ENCODE measurements at places on chromosomes 5 and 9. TPM values are rescaled to one million over a fixed set of nuclear protein-coding genes. Genes with fewer than 3 reads are reported as not detected.

Gene IL4
- total RNA-seq: not detected

Gene ARSI
- total RNA-seq: 0.65 TPM

- no peak for DNase-seq
Measured at GRCh38 chr5:57791875-57792274, 309.3 kb upstream of the ACTBL2 start.

DNA sequence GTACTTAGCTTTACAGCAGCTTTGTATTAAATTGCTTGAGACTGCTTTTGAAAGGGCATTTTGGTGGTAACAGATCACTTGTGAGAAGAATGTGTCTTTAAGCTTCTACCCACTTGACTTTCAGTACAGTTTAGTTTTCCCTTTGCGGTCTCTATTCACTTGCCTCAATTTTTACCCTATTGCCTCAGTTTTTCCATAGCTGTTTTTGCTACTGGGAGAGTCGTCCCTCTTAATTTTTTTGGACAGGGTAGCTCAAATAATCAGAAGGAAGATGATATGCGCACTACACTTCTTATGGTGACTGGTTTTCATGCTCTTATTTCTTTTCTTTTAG is 18.8 kb downstream of the UGCG start:
- no peak for DNase-seq

DNA sequence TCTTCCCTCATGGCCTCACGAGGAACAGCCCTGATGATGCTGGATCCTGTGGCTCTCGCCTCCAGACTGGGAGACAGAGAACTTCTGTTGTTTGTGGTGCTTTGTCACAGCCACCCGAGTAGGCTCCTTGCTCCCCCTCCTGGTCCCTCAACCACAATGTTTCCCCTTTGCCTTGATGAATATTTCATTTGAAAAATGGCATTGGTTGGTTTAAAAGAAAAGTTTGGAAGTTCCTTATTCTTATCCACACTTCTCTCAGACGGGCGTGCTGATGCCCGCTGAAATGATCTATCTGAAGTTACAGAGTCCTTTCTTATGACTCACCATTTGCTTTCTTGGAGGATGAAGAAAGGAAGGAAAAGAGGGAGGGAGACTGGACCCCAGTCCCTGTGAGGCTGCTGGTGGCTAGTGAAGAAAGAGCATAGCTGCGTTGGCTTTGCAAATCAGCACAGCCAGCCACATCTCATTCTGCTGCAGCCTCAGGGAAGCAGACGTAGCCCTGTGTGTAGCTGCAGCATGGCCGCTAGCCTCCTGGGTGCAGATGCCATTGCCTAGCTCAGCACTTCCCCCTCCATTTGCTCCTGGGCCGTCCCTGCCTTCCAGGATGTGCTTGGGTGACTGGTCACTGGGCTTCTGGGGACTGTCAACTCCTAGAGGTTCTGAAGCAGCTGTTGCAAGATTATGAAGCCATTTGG is 185.9 kb downstream of the ERCC6L2 start:
- DNase-seq: no peak

Measured in ureter (tissue), 1 donor.